ENCODE measurements at places on chromosomes 6 and 20.

- DNase-seq, result no peak
These were observed 293.7 kb upstream of the TCF21 start for GRCh38 chr6:133595111-133595761.

DNA sequence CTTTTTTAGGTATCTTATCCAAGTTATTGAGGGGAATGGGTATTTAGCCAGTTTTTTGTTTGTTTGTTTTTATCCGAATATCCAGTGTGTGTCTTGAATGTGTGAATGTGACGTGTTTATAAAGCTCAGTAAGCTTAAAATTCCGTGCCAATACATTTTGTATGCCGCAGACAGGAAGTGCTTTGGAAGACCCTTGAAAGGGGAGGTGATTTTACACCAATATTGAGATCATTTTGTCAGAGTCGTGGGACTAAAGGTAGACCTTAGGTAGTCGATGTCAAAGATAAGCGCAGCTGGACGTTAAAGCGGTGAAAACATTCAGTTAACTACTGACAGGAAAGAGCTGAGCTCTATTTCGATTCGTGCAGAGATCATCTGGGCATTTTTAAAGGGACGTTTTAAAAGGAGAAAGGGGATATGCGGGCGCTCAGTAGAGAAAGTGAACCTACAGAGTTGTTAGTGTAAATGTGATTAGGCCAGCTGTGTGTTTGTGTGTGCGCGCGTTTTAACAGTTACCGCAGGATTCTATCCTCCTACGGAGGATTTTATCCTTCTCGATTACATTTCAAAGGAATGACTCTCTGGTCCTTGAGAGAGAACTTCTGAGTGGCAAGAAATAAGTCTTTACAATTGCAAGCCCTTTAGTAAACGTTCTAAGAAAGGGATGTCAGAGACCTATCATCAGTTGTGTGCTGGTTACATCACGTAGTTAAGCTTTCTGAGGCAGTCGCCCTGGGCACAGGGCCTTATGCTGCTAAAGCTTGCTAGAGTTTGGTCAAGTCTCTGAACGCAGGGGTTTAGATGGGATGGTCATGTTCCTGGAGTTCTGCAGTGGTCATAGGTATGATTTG lies 625 bp upstream of the ECHDC1 start:
- no peak for DNase-seq

DNA sequence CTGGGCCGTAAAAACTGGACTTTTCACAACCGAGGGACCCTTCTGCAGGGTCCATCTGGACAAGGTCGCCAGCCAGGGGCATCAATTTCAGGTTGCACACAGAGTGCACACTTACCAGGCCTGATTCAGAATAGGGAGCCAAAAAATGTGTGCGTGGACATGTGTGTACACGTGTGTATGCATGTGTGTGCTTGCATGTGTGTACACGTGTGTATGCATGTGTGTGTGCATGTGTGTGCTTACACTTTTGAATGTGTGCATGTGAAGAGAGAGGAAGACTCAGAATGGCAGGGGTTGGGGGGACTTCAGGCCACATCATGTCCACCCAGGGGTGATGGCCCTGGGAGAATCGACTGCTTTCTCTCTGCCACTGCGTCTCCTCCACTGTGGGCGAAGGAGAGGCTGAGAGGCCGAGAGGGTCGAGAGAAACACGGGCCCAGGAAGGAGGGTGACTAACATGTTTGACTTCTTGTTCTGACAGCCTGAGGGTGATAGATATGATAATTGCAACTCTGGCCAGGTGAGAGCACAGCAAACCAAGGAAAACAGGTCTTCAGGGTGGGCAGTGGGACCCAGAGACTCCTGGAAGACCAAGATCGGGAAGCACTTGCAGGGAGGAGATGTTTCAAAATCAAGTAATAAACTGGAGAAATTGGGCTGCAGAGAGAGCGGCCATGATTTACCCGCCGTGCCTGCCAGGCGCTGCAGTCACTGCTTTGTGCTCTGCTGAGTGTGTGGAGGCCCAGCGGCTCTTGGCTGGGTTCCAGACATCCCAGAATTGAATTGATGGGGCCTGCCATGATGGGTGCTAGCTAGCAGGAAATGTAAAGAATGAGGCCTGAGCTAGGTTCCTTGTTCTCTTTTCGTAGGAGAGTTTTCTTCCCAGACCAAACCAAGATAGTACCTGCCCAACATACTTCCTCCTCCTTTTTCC lies 310.8 kb downstream of the QKI start:
- no peak for DNase-seq

DNA sequence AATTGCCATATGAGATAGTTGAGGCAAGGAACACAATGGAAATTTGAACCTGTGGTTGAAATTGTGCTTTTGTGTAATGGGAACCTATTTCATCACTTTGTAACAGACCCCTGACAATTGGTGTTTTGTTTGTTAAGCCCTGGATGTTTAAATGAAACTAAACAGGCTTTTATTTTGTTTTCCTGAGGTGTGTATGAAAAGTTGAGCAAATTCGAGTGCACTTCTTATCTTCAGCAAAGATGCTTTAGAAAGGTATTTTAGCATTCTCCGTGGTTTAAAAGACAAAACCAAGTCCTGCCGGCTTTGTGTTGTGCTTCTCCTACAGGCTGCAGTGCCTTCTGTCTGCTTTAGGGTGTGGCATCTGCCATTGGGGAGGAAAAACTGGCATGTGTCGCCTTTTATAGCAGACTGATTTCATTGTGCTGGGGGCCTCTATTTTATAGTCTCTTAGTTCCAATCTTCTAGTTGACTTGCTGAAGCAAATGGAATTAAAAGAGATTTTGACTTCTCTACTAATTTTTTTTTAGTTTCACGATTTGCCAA lies 2.2 kb upstream of the ARID1B start:
- DNase-seq, result no peak

GRCh38 chr6:24908650-24909035 lies 27.1 kb downstream of the RIPOR2 start:
- no peak for DNase-seq

Measured in nucleus accumbens (tissue), 56 donors.